Stimulated activated CD8-positive, alpha-beta memory T cell treated with anti-CD3 and anti-CD28 coated beads, Interleukin-7, amount 100 ng/mL, for 4 hours (primary cell): ENCODE measurements at places on chromosomes 6 and 20.

- no peak for DNase-seq
Measured at GRCh38 chr6:107185391-107185970, 70.2 kb upstream of the BEND3 start.

GRCh38 chr20:1831096-1831495, 64.1 kb upstream of the SIRPA start:
- no peak for DNase-seq

- DNase-seq = no peak
Measured at GRCh38 chr6:133956416-133957049, 3.5 kb downstream of the TBPL1 start.

DNA sequence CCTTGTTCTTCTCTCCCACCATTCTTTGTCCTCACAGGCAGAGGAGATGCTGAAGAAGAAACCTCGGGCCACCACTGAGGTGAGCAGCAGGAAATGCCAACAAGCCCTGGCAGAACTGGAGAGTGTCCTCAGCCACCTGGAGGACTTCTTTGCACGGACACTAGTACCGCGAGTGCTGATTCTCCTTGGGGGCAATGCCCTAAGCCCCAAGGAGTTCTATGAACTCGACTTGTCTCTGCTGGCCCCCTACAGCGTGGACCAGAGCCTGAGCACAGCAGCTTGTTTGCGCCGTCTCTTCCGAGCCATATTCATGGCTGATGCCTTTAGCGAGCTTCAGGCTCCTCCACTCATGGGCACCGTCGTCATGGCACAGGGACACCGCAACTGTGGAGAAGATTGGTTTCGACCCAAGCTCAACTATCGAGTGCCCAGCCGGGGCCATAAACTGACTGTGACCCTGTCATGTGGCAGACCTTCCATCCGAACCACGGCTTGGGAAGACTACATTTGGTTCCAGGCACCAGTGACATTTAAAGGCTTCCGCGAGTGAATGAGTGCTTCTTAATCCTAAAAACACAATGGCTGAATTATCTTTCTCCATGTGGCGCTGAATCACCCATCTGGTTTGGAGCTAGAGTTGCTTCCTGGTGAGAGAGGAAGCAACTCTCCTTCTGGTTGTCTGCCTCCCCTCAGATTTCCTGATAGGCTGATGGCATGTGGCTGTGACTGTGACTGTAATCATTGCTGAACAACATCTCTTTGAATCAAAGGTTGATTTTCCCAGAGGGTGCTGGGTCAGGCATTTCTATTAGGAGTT, 4.6 kb downstream of the MAD2L1BP start:
- DNase-seq = no peak

GRCh38 chr20:7332169-7332568, 564.7 kb downstream of the BMP2 start:
- DNase-seq = no peak

DNA sequence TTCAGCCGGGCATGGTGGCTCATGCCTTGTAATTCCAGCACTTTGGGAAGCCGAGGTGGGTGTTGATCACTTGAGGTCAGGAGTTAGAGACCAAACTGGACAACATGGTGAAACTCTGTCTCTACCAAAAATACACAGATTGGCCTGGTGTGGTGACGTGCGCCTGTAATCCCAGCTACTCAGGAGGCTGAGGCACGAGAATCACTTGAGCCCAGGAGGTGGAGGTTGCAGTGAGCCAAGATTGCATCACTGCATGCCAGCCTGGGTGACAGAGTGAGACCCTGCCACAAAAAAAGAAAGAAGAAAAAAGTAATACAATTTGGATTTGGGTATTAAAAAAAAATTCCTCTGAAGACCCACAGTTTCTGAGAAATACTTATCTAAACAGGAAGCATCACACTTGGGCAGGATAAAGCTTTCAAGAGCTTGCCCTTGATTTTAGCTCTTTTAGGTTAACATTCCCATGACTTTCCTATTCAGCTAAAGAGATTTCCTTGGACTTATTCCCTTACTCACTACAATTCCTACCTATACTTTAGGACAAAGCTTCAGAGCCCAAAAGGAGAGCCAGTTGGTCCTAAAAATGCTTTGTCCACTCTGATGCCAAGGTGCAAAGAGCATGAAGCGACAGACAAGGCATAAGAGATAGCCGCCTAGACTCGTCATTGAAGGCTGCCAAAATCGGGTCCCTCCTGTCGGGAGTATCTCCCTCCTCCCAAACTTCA, 1.9 kb downstream of the ELOVL2 start:
- no peak for DNase-seq

DNA sequence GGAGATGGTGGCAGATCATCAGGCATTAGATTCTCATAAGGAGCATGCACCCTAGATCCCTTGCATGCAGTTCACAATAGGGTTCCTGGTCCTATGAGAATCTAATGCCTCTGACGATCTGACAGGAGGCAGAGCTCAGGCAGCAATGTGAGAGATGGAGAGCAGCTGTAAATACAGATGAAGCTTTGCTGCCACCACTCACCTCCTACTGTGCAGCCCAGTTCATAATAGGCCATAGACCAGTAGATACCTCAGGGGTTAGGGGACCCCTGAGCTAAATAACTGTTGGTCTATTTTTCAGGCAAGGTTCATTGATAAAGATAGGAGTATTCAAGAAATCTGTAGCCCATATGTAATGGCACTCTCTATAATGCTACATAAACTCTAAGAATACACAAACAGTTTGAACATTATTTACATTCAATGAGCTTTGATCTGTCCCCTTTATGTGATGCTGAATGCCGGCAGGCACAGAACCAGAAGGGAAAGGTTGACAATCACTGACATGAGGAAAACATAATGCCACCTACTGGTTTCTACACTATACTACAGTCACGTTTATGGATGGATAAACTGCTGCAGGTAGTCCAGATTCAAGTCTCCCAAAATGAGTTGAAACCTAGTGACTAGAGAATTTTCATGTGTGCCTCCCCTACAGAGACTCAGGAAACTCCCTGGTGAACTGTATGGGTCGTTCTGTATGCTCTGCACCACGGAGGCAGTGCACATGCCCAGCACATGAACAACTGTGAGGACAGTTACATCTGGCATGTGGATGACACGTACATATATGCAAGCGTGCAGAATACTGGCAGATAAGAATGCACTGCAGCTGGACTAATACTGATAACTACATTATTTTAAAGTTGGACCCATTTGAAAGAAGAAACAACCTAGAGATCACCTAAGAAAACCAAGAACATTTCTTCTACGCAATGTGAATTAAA, 72.0 kb downstream of the DST start:
- DNase-seq = no peak

DNA sequence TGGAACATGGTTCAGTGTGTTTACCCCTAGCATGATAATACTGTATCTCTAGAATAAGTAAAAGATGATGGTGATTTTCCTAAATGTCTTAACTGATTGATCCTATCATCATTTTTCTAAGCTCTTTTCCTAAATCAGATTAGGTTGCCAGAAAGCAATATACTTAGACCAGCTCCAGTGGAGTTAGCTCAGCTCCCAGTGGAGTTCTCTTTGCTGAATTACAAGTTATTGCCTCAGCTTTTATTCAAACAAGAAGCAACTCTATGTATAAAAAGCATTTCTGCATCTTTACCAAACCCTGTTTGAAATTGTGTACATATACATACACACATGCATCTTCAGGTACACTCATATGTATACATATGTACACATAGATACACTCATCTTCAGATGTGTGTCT, 44.9 kb downstream of the SNX9 start:
- no peak for DNase-seq

GRCh38 chr20:50302341-50303057, 111.9 kb downstream of the CEBPB start:
- no peak for DNase-seq

GRCh38 chr20:40750541-40751035, 61.6 kb upstream of the MAFB start:
- DNase-seq = no peak

GRCh38 chr6:41896281-41896680, 1.1 kb upstream of the USP49 start:
- DNase-seq = no peak

DNA sequence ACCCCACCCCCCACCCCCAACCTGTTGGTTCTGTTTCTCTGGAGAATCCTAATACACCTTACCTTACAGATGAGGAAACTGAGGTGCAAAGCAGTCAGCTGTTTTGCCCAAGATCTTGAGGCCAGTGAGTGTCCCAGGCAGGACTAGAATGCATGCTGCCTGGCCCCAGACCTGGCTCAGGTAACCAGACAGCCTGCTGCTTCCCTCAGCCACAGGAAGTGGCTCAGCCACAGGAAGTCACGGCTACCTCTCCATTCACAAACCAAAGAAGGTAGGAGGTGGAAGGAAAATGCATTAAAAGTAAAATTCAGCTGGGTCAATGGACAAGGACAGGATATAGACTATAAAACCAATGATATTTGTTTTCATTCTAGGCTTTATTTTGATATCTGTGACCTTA, 517.6 kb downstream of the CD83 start:
- peak; percentile 29 for DNase-seq

- DNase-seq = no peak
Measured at GRCh38 chr20:16273812-16274555, 299.3 kb downstream of the KIF16B start.

DNA sequence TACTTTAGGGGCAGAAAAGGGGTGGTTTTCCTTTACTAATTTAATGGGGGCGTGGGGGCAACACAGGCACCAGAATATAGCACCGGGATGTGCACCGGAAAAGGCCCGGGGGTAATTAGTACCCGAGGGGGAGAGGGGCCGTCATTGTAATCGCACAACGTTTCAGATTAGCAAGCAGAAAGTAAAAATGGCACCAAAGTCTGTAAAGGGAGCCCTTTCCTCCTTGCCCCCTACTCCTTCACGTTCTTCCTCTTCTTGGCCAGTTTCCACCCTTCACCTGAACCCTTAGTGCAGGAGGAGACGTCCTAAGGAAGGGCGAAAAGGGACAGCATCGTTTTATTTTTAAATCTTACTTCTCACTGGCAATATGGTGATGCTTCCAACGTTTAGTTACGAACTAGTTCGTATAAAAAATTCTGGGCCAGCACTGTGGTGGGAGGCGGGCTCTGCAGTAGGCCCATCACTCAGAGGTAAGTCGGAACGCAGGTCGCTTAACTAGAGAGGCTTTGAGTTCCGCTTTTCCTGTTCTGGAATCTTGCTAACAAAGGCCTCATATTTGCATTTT, 742 bp upstream of the CEP85L start:
- DNase-seq = no peak

DNA sequence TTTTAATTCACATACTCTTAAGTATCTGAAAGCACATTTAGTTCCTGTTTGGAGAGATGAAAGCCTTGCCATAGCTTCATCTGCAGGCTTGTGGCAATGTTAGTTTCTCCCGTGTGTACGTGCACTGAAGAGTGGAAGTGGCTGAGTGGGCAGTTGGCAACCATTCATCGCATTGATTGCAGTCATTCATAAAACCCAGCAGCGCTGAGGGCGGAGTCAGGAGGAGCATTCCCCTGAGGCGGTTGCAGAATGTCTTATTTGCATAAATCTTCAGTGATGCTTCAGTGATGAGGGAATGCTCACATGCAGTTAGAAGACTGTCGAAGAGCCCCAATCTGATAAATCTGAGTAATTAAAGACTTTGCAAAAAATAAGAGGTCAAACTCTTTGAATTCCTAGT, 79.1 kb downstream of the RIMS1 start:
- no peak for DNase-seq

GRCh38 chr6:30955367-30956042, 14.7 kb downstream of the MUCL3 start:
- DNase-seq = peak; percentile 69

DNA sequence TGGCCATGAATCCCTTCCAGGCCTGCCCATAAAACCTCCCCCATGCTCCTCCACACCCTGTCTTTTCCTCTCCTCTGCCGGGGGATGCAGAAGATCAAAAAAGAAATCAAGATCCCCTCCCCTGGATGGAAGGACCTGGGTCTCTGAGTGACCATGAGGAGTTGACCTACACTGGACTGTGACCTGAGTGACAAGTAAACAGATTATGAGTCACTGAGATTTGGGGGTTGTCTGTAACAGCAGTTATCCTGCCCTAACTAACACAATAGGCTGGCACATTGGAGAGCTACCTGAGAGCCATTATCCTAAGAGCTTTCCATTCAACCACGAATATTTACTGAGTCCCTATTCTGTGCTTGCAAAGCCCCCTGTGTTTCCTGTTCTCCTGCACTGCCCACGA, 28.4 kb upstream of the SIRPA start:
- no peak for DNase-seq

GRCh38 chr6:28171271-28171670, 29.6 kb downstream of the ZKSCAN8 start:
- DNase-seq = no peak

- no peak for DNase-seq
Measured at GRCh38 chr6:21508753-21509152, 84.8 kb upstream of the SOX4 start.

GRCh38 chr20:64068386-64069208, 5.6 kb downstream of the TCEA2 start:
- no peak for DNase-seq

GRCh38 chr20:10453241-10453640, 18.1 kb downstream of the SLX4IP start:
- DNase-seq = no peak

GRCh38 chr20:56328861-56329260, 29.9 kb upstream of the FAM210B start:
- DNase-seq = no peak

GRCh38 chr20:3483784-3484183, 13.0 kb downstream of the ATRN start:
- DNase-seq = no peak

GRCh38 chr6:3324262-3324942, 65.7 kb downstream of the PSMG4 start:
- DNase-seq = no peak

GRCh38 chr6:4268171-4268570, 132.8 kb upstream of the ECI2 start:
- no peak for DNase-seq

- DNase-seq = peak; percentile 61
Measured at GRCh38 chr6:136607932-136608772, 57.9 kb upstream of the MAP7 start.

GRCh38 chr20:41547221-41547620, 71.0 kb downstream of the CHD6 start:
- DNase-seq = no peak

DNA sequence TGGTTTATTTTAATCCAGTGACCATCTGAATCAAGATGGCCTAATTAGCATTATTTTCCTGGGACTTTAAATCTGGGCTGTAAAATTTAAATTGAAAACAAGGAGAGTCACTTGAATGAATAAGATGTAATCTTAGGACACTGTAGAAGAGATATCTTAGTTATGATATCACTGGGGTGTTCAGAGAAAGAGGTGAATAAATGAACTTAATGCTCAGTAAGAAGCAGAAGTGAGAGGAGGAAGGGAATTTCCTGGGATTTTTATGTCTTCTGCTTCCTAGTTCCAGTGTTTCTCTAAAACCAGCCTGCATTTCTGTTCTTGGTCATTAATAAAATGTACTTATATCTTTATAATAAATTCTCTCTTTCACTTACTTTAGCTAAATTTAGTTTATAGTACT, 136.8 kb upstream of the PTPRK start:
- no peak for DNase-seq
